ENCODE measurements at places on chromosomes 12 and 14.

- DNase-seq = no peak
These were observed 5.0 kb upstream of the RFLNA start for GRCh38 chr12:124289634-124290600.

DNA sequence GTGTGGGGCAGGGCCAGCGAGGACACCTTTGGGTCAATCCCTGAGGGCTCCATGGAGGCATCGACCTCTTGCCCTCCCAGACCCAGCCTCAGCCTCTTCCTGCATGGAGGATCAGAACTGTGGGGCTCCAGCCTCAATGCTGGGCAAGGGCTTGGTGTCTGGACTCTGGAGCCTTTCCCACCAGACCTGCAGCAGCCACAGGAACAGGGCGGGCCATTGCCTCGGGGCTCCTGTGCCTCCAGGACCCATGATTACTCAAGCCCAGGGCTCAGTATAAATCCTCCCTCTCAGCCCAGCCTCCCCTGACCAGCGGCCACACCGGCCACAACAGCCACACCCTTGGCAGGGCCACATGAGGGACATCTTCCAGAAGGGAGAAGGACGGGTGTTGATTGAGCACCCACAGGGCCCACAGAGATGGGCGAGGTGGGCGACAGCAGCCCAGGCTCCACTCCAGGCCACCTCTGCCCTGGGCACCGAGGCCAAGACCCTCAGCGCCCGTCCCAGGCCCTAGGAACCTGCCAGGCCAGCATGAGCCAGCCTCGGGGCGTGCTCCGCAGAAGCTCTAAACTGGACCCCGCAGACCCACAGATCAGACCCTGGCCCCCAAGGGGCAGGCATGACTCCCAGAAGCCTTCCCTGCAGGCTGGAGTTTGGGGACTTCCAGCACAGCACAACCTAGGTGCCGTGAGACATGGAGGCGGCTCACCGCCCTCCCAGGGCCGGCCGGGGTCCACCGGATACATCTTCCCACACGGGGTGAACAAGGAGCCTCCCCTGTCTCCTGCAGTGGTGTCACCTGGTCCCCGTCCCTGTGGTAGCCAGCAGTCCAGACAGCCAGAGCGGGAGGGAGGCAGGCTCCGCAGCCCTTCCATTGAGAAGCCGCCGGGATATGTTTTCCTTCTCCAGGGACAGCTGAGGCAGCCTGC, 25.1 kb downstream of the NCOR2 start:
- no peak for DNase-seq

- DNase-seq = no peak
These were observed 559 bp upstream of the LMBR1L start for GRCh38 chr12:49111206-49111605.

DNA sequence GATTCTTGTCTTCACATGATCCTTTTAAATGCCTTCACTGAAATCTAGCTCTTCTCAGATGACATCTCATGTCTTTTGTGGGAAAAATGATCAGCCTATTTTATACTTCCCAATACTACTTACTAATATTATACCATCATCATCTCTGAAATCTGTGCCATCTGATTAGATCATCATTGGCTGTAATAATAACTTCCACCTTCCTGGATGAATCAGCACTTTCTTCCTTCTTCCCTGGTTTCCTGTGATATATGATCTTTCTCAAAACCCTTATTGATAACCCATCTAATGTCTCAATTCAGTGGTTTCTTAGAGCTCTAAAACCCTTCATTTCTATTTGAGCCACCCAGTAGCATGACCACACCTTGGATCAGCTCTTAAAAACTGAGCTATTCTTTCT, 30.9 kb downstream of the GPR137C start:
- DNase-seq = no peak

- no peak for DNase-seq
These were observed 200.2 kb downstream of the ADGRD1 start for GRCh38 chr12:131153956-131154355.

DNA sequence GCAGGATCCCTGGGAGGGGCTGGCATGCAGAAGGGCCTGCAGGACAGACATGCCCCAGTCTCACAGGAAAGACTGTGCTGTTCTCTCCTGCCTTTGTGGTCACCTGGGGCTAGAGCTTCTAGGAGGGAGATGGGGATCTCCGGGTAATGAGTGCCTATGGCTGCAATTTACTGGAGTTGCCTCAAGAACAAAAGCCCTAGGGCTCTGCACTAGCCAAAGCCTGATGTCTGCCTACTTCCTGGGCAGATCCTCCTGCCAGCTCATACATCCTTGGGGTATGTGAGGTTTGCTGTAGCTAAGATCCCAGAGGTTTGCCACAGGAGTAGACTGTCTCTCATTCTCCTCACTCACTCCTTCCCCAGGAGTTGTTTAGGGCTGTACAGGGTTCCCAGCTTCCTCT, 106.9 kb upstream of the PPFIA2 start:
- no peak for DNase-seq

- no peak for DNase-seq
These were observed 2.8 kb upstream of the RAD51AP1 start for GRCh38 chr12:4535871-4536270.

DNA sequence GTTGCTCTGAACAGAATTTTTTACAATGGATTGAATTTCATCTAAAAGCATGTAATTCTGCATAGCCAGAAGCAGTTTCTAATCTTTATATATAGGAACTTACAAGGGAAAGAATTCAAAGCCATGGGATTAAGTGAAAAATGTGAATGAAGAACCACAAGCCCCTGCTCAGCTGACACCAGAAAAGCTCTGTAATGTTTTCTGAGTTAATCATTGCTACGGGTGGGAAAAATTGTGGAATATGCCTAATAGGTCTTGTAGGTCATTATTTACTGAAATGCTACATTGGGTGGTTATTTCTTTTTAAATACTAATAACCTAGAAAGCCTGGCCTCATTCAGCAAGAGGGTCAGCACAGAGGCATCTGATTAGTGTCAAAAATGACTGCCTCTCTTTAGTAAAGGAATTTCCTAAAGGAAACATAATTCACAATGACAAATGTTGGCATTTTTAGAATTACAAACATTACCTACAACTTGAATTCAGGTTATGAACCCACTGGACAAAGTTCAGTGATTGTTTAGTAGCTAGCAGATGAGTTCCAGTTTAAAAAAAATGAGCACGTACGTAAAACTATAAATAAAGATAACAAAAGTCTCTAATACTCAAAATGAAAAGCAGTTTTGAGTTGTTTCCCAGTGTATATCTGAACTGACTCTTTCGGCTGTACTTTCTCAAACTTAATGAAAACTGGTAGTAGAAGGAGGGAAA, 75.3 kb downstream of the BMP4 start:
- no peak for DNase-seq

- DNase-seq = no peak
These were observed 46.9 kb upstream of the FRS2 start for GRCh38 chr12:69423037-69423905.

GRCh38 chr14:68442828-68443629, 349.8 kb downstream of the ZFP36L1 start:
- DNase-seq = no peak

GRCh38 chr14:50018201-50018932, 98.0 kb downstream of the VCPKMT start:
- DNase-seq = no peak

GRCh38 chr12:130576371-130576816, 139.7 kb downstream of the RIMBP2 start:
- DNase-seq = no peak

- no peak for DNase-seq
These were observed 12.3 kb downstream of the HMGA2 start for GRCh38 chr12:65836419-65837197.

- DNase-seq = no peak
These were observed 79.4 kb downstream of the DYRK2 start for GRCh38 chr12:67727702-67728666.

- DNase-seq = no peak
These were observed 13.0 kb upstream of the P2RX4 start for GRCh38 chr12:121196902-121197301.

DNA sequence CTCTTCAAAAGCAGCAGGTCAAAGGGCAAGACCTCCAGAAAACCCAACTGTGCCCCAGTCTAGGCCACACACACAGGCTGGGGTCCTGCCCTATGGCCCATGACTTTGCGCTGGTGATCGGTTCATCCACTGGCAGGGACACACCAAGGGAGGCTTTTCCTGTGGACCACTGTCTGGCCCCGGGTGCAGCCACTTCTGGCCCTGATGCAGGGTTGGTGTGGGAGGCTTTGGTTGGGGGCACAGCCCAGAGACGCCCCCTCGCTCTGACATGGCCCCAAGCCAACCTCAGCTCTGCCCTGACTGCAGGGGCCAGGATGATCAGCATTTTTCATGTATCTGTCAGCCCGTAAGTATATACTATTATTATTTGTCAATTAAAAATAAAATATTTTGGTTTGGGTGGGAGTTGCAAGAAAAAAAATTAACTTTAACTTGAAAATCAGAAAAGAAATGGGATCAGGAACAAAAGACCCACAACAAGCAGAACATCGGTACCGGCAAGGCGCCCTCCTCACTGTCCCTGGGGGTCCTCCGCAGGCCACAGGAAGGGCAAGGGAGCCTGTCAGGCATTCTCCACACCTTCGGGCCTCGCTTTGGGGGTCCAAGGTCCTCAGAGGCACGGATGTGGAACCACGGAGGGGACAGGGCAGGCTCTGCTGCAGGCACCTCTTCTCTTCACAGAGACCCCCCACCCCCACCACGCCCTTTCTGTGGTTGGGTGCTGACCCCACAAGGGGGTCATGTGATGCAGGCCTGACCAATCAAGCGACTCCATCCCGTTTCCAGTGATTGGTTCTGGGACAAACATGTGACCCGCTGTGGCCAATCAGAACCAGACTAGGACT, 181.5 kb upstream of the SFSWAP start:
- DNase-seq = no peak

GRCh38 chr12:92493816-92494215, 209.0 kb upstream of the PLEKHG7 start:
- no peak for DNase-seq

GRCh38 chr14:38755036-38755435, 348.0 kb downstream of the SEC23A start:
- DNase-seq = no peak

DNA sequence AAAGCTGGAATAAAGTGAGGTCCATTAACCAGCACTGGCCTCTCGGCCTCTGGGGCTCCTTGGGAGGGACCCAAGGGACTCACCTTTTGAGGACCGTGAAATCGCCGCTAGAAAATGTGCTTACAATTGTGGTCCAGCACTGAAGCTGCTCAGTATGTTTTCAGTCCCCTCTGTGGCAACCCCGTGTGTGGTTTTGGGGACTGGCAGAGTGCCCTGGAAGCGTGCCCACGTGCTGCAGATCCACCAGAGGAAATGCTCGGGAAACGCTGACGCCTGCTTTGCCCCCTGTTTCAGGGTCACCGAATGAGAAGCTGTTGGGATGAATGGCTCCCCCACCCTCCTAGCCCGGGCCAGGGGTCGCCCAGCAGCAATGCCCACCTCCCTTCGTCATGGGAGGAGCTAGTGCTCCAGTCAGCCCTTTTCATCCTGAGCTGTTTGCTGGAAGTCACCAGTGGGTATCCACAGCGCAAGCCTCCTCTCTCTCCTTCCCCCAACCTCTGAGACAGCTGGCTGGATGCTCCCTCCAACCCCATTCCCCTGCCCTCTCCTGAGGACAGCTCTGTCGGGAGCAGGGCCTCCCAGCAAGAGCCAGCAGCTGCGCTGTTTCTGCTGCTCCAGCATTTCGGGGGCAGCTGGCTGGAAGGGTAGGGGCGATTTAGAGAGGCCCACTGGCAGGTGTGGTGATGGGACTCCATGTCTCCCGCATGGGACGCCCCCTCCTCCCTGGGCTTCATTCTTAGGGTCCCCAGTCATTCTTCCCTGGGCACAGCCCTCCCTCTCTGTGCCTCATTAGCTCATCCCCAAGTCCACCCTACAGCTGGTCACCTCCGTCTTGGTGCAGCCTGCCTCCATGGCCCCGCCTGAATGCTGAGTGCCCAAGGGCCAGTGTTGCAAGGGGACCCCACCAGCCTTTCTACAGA, 33.2 kb upstream of the PPP1R13B start:
- DNase-seq = no peak

DNA sequence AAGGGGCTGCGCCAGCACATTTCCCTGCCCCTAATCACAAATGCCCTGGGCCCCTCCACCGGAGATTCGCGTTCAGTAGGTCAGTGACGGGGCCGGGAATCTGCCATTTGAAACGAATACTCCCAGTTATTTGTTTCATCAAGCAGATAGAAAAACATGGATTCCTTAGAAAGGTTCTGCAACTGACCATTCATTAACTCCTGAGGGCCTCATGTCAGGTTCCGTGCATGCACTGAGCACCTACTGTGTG, 25.6 kb upstream of the UBC start:
- DNase-seq = no peak

DNA sequence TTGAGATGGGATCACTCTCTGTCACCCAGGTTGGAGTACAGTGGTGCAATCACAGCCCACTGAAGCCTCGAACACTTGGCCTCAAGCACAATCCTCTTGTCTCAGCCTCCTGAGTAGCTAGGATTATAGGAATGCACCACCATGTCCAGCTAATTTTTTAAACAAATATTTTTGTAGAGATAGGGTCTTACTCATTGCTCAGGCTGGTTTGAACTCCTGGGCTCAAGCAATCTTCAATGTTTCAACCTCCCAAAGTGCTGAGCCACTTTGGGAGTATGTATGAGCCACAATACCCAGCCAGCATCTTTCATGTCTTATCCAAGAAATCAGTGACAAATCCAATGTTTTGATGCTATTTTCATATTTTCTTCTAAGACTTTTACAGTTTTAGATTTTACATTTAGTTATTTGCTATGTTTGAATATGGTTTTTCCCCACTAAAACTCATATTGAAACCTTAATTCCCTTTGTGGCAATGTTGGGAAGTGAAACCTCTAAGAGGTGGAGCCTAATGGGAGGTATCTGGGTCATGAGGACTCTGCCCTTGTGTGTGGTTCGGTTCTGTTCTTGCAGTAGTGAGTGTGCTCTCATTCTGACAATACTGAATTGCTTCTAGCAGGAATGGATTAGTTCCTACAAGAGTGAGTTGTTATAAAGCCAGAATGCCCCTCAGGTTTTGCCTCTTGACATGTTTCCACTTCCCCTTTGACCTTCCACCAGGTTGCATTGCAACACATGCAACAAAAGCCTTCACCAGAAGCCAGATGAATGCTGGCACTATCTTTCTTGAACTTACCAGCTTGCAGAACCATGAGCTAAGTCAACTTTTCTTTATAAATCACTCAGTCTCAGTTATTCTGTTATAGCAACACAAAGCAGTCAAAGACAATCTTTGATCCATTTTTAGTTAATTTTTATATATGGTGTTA, 80.8 kb upstream of the AMIGO2 start:
- DNase-seq = no peak

- DNase-seq = no peak
These were observed 406.4 kb downstream of the ZFP36L1 start for GRCh38 chr14:68386446-68386845.

DNA sequence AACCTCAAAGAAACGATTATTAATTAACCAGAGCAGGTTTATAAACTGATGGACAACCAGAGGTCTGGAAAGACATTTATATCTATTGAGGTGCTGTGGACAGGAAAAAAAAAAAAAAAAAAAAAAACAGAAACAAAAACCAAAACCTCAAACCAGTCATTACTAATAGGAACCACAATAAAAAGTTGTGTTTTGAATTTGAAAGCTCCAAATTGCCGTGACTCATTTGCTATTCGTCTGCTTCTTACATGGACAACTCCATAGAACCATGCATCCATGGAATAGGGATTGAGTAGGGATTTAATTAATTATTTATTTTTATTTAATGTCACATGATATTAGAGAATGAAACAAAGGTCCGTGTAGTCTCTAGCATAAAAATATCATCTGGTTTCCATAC, 134.1 kb upstream of the SSTR1 start:
- no peak for DNase-seq

GRCh38 chr14:64673748-64674147, 30.5 kb upstream of the PLEKHG3 start:
- peak; percentile 23 for DNase-seq

Data from CD8-positive, alpha-beta memory T cell (primary cell).